ENCODE measurements at places on chromosomes 1 and 21.

- no peak for DNase-seq
Observed at GRCh38 chr1:74683656-74684055, 10.1 kb upstream of the ERICH3 start.

GRCh38 chr1:29338908-29339575 lies 102.7 kb downstream of the PTPRU start:
- DNase-seq: no peak

GRCh38 chr1:206470692-206471414 lies 577 bp downstream of the IKBKE start:
- peak; percentile 79 for DNase-seq

- DNase-seq: no peak
Observed at GRCh38 chr1:107549152-107549810, 408.4 kb downstream of the NTNG1 start.

GRCh38 chr1:53409695-53410094 lies 49.5 kb upstream of the DMRTB1 start:
- DNase-seq: no peak

DNA sequence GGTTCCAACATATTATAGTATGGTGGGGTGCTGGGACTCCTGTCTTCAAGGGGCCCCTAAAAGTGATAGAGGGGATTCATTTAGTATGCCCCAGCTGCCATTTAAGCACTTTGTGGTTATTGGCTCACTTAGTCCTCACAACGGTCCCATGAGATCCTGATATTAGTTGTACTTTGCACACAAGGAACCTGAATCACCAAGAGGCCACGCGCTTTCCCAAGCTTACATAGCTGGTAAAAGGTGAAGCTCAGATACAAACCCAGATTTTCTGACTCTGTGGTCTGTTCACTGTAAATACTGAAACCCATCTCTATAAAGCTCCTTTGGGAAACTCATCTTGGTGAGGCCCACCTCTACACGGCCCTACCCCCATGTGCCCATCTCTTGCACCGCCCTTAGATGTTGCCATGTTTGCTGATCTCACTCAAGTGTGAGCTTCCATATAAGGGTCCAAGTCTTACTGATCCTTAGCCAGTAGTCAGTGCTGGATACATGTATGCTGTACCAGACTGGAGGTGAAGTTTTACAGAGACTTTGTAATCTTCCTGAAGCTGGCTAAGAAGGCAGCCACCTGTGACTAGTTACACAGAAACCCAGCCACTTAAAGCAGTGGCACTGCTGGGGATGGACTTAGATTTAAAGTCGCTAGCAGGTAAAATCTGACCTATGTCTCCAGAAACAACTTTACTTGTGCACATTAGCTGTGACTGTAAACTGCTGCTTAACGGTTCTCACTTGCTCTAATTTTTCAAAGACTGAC lies 124.4 kb upstream of the HOOK1 start:
- DNase-seq: no peak
